ENCODE measurements at places on chromosomes 5 and 9. TPM values are rescaled to one million over a fixed set of nuclear protein-coding genes. Genes with fewer than 3 reads are reported as not detected.

GRCh38 chr9:17387565-17387964 is 191.3 kb upstream of the SH3GL2 start:
- peak; percentile 23 for DNase-seq

- DNase-seq, result no peak
Observed at GRCh38 chr5:122442938-122443337, 130.9 kb downstream of the SNCAIP start.

DNA sequence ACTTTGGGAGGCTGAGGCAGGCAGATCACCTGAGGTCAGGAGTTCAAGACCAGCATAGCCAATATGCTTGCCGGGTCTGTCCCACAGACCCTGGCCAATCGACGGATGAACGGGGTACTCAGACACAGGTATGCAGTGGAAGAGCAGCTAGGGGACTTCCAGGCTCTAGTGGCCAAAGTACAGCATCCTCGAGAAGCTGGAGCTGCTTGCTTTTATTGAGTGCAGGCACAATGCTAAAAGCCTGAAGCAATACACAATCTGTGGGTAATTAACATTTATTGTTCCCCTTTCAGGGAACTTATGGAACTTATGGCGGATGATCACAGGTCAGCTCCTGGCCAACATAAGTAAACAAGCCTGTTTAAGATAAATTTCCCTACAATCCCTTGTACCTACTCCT is 32.8 kb upstream of the SEMA4D start:
- no peak for DNase-seq

The SPATA31E1 gene
- total RNA-seq, result not detected

The PTGES2 gene
- 122 TPM for total RNA-seq

GRCh38 chr5:168006456-168007130 is 284.9 kb upstream of the WWC1 start:
- no peak for DNase-seq

DNA sequence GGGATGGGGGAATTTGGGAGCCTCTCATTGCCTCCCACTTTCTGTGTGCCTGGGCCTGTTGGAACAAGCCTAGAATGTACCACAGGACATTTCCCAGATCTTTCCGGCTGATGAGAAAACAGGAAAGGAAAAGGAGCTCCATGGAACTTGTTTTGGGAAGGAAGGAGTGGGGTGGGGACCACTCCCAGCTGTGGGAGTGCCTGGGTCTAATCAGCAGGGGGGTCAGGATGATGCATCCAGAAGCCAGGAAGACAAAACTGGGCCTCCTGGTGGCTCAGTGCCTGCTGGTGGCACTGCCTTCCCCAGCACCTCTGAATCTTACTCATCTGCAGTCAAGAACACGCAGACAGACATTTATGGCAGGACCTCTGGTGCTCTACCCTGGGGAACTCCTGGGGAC is 2.8 kb downstream of the SMIM33 start:
- DNase-seq, result no peak

DNA sequence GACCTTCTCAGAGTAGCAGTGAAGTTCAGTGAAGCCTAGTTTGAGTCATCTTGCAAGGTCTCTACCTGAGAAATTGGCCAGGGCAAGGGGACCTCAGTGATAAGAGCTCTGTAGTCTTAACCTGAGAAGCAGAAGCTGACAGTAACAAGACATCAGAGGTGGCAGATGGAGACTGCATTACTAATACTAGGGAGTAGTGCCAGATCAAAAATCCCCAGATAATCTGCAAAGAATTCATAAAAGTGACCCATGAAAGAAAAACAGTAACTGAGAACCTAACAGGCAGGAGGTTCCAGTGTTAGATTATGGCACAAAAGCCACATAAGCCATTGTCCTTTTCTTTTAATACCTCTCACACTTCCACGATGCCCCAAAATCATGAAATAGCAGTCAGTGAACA is 175.5 kb downstream of the MUSK start:
- DNase-seq, result no peak

Data from SK-MEL-5 (cell line).